LNCaP clone FGC (cell line): ENCODE measurements at places on chromosomes 7 and 10.
A peak's percentile ranks its signal among the peaks of the same experiment; 100 is the strongest.

GRCh38 chr10:133359972-133360610 is 2.3 kb upstream of the FUOM start:
- DNase-seq: peak; percentile 72

DNA sequence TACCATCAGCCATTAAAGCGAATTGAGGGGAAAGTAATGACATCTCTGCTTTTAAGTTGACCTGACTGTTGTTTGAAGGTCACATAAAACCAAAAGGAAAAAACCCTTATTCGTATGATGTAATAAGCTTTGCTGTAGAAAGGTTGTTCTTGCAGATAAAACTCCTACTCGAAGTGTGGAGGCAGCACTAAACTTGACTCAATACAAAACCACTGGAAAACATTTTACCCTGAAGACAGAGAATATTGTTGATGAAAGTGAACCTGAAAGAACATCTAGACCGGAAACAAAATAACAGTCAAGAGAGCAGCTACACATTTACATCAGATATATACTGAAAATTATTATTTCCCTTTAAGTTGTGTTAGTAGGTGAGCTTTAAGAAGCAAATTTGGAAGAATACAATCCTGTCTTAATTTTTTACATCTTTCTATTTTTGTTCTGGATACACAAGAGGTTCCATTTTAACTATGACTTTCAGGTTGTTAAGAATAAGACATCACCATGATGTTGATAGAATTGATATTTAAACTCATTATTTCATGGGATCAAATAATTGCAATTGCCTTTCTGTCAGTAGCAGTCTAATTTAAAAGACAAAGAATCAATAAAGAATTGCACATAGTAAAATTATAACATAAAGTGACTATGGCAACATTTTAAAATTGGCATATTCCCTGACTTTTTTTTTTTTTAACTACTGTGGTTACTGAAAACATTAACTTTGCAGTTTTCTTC is 6.4 kb downstream of the ETV1 start:
- no peak for DNase-seq

DNA sequence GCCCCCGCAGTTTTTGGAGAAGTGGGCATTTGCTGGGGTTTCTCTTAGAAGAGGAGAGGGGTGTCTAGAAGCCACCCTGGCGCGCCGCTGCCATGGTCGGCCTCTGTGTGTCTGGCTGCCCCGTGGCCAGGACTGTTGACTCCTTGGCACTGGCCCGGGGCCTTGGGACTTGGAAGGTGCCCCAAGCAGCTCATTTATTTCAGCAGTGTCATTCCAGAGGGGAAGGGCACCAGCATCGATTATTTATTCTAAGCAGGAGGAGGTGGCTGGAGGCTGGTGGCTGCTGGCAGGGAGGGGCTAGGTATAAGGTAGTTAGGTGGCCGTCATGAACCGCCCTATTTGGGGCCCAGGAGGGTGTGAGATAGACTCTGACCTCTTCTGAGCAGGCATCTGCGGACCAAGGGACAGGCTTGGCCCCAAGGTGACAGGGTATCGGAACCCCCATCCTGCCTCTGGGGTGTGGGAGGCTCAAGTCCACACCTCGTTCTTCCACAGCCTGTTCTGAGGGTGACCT is 1.6 kb downstream of the GTF2IRD1 start:
- DNase-seq: peak; percentile 72

DNA sequence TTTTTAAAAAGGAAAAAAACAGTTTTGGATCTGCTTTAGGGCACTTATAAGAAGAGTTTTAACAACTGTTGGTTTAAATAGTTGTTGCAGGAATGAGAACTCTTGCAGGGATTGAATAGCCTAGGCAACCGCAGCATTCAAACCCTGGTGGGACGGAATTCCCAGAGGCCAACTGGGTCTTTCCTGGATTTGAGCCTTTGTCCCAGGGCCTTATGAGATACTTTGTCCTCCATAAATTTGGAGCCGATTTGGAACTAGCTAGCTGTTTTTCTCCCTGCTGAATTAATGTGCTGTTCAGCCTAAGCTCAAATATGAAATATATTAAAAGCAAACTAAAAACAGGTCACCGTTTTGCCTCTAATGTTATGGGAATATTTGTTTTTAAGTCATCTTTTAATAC is 109.6 kb downstream of the LRMDA start:
- no peak for DNase-seq

GRCh38 chr10:125549653-125550052 is 133.3 kb downstream of the TEX36 start:
- no peak for DNase-seq

- peak; percentile 43 for DNase-seq
Measured at GRCh38 chr10:98262571-98262970, 5.4 kb downstream of the LOXL4 start.

DNA sequence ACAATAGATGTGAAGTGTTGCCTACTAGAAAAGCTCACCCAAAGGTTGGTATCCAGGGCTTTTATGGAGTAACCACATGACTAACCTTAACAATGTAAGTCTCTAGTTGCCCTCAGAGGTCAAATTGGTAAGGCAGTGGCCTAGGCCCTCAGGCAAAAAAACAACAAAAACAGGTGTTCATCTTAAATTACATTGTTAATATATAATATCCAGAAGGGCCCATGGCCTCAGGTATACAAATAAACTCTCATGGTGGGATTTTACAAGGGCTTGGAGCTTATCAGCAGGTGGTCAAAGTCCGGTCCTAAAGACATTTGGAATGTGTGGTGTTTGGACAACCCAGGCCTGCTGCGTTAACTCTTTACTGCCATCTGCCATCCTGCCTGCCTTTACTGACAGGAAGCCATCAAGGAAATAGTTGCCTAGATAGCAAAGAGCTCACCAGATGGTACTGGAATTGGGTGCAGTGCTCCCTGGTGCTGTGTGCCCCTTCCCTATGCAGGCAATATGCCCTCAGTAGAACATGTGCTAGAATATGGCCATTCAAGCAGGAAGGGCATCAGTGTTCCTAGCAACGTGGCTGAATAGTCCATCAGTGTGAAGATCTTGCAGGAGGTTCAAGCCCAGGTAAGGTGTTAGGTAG is 36.2 kb downstream of the TOMM7 start:
- no peak for DNase-seq

- DNase-seq: no peak
Measured at GRCh38 chr10:62618576-62619412, 185.7 kb upstream of the ADO start.

DNA sequence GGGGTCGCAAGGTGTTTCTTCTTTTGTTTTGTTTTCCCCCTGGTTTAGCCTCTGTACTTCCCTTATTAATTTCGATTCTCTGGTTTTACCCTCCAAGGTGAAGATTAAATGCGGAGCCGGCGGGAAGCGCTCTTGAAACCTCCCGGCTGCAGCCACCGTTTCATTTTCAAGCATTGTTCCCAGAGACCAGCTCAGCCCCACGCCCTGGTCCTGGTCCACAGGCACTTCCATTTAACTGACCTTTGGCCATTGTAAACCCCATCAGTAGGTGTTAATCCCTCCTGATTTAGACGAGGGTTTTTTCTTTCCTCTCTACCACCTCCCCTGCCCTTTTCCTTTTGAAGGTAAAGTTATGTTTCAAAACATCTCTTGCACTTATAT is 39.2 kb upstream of the ENO4 start:
- DNase-seq: no peak

DNA sequence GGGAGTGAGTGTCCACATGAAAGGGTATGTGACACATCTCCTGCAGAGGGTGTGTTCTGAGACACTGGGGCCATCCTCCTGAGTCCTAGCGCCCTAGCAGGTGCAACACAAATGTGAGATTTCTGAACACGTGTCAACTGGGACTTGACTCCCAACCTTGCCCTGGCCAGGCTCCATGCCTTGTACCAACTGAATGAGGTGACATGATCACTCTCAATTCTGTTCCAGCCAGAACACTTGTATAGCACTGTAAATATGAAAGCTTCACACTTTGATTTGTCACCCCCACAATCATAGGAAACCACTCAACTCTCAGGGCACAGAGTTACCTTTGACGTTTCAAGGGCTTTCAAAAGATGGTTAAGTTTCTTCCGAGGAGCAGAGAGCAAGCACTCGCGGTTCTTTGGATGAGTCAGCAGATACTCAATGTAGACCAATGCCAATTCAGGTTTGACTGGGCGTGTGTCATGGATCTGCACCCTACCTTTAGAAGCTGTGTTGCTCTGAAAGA is 48.6 kb downstream of the NCAPG2 start:
- no peak for DNase-seq

- DNase-seq: peak; percentile 2
Measured at GRCh38 chr10:12350167-12350872, 973 bp downstream of the CAMK1D start.

GRCh38 chr7:155303039-155303593 is 5.4 kb downstream of the INSIG1 start:
- DNase-seq: no peak

GRCh38 chr7:158710651-158711102 is 6.1 kb upstream of the NCAPG2 start:
- DNase-seq: no peak

DNA sequence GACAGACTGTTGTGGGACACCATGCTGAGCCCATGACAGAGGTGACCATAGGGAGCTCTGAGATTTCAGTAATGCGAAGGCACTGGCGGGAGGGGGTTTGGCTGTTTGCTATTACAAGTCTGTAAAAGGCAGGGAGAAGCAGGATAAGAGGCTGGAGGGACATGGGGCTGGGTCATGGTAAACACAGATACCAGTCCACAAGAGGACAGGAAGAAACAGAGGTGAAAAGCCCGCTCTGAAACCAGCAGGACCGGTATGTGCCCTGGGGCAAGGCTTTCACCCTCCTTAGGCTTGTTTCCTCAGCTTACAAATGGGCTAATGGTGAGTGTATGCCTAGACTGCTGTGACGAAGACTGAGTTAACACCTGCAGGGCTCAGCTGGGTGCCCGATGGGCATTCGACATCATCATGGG is 34.1 kb downstream of the ANXA11 start:
- DNase-seq: peak; percentile 94

DNA sequence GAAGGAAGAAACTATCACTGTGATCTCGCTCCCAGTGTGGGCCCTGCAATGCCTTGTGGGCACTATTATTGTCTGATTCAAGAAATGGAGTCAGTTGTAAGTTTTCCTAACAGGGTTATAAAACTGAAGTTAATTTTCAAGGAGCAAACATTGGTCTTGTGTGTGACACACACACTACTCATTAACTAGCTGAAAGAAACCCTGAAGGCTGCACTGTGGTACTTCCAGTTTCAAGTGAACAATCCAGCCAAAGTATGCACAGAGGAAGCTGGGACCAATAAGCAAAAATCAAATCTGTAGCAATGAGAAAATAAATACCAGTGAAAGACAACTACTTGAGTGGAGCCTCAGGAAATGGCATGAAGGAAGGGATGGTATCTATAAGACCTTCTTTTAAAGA is 506.6 kb upstream of the POT1 start:
- DNase-seq: no peak

- DNase-seq: peak; percentile 37
Measured at GRCh38 chr10:21364196-21365114, 161.0 kb downstream of the SKIDA1 start.

- DNase-seq: peak; percentile 80
Measured at GRCh38 chr7:26684447-26684846, 179.9 kb downstream of the SKAP2 start.
